ENCODE measurements at places on chromosomes 4 and X. TPM values are rescaled to one million over a fixed set of nuclear protein-coding genes. Genes with fewer than 3 reads are reported as not detected.

- DNase-seq, result no peak
These were observed 28.5 kb downstream of the TBCK start for GRCh38 chr4:106287353-106287969.

DNA sequence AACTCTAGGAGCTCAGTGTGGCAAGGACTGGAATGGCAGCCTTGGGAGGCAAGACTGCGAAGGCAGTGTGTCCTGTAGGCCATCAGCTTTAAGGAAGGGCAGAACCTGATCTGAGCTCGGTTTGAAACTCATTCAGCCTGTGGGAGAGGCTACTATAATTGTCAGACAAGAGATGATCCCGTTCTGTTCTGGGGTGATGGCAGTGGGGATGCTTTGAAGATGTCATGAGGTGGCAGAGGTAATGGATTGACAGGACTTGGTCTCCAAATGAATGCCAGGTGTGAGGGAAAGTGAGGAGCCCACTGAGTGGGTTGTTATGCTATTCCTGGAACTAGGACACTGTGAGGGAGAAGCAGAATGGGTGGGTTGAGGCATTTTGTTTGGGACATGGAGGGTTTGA, 144.9 kb downstream of the PJA1 start:
- no peak for DNase-seq

DNA sequence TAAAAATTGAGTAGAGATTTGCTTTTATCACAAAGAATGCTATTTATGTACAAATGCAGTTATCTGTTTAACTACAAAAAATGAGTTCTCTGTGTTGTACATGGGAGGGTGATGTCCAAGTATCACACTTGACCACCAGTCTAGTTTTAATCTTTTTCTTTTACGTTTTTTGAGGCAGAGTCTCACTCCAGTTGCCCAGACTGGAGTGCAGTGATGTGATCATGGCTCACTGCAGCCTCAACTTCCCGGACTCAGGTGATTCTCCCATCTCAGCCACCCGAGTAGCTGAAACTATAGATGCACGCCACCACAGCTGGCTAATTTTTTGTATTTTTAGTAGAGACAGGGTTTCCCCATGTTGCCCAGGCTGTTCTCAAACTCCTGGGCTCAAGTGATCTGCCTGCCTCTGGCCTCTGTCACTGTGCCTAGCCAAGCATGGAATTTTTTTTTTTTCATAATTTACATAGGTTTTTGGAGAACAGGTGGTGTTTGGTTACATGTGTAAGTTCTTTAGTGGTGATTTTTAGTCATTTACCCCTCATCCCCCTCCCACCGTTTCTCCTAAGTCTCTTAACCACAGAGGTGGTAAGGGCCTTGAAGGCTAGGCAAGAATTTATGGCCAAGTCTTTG, 47.9 kb upstream of the RPA4 start:
- no peak for DNase-seq

DNA sequence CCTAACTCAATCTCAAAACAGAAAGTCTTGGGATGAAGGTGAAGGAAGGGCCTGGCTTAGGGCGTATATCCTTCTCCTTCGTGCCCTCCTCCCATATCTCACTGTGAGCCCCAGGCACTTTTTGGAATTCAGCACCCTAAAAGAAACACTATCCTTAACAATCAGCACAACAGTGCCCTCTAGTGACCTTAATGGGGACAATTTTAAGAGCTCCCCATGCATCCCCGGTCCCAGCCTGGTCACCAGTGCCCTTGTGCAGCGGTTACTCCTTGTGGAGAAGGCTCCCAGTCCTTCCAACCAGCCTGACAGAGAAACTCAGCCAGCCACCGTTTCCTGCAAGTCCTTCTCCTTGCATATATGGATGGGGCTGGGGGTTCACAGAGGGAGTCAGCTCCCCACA, 4.2 kb downstream of the PAK3 start:
- no peak for DNase-seq

GRCh38 chr4:83552924-83553323, 17.0 kb downstream of the GPAT3 start:
- no peak for DNase-seq

GRCh38 chr4:40165916-40166315, 30.9 kb upstream of the RHOH start:
- no peak for DNase-seq

DNA sequence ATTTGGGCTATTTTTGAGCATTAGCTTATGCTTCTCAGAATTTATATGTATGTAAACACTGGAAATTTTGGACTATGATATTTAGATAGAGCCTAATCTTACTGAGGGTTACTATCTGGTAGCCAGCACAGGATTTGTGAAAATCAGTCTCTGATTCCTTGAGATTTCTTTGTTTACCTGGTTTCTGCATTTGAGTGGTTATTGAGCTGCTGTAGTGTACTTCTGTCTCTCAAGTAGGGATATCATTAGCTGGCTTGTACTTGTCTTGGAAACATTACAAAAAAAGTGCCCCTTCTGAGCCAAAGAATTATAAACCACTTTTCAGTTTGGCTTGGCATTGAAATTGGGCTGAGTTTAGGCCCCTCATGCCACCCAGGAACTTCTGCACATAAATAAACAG, 49.7 kb downstream of the TLL1 start:
- no peak for DNase-seq

DNA sequence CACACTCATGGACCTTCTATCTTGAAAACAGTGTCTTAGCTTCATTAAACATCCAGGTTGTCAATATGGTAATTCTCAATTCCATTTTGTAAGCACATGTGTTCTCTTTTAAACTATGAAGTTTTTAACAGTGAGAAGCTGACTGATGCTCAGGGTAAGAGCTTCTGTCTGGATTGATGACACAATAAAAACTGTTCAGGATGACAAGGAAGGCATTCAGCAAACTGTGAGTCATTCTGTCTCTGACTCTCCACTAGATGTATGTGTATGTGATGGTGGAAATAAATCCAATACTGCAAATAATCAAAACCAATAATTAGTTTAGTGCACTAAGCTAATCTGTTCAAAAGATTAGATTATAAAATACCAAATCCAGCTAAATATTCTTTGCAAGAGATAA, 115.3 kb upstream of the ARX start:
- DNase-seq, result no peak

- no peak for DNase-seq
These were observed 39.4 kb downstream of the LDB2 start for GRCh38 chr4:16859031-16859430.

DNA sequence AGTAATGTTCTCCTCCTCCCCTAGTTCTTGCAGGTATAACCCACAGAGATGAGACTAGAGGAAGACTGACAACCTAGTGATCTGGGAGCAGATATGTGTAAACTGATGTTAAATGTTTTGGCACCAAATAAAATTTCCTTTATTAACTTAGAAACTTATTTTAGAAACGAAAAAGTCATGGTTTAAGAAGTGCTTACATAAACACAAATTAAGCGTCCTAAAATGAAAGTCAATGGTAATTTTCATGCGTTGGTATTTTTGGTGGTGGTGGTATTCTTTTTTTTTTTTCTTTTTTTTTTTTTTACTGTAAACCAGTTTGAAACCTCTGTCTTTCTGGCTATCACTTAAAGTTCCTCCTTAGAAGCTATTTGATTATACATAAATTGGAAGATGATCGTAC, 1438.1 kb upstream of the TENM3 start:
- DNase-seq, result no peak

The TRIM61 gene
- 2.4 TPM for total RNA-seq

The SMIM31 gene
- total RNA-seq, result not detected

The GATA1 gene
- not detected for total RNA-seq

- no peak for DNase-seq
These were observed 65.9 kb upstream of the MAOA start for GRCh38 chrX:43590150-43590549.

- no peak for DNase-seq
These were observed 73.6 kb downstream of the MED28 start for GRCh38 chr4:17688011-17688441.

DNA sequence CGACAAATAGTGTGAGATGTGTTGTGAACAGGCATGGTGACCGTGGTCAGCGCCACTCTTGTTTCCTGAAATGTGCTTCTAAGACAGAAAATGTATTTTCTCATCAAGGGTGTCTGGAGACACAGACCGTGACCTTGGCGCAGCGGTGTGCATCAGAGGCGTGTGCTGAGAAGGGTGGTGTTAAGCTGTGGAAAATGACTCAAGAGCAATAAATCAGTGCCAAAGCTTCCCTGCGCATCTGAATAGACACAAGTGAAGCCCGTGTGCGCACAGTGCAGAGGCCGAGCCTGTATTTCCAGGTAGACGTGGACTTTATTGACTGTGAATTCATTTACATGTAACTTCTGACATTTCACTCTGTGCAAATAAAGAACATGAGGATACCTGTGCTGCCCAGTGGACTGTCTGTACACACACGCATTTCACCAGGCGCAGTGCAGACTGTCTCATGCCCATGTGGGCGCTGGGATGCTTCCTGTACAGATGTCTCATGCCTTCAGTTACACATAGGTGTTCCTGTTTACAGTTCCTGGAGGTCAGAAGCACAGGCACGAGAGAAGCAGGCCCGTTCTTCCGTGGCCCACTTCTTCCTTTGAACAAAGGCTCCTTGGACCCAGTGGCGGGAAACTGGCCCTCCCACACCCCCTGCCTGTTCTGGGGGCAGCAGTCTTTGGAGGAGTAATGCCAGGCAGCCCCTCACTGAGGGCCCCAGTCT, 31.9 kb downstream of the NSG1 start:
- DNase-seq, result no peak

DNA sequence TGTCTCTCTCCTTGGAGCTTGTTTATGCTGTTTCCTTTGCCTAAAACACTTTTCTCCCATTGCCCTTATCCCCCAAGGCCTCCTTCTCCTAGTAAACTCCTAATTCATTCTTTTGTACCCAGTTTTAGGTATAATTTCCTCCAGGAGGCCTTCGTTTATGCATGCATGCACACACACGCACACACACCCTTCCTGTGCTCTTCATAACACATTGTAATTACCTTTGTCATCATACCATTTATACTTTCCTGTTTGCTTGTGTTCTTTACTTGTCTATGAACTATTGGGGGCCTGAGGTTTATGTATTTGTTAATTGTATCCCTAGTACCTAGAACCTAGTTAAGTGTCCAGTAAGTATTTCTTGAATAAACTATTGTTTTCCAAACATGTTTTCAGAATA, 45.5 kb downstream of the XIAP start:
- DNase-seq, result no peak

- DNase-seq, result no peak
These were observed 19.6 kb upstream of the FAT1 start for GRCh38 chr4:186743261-186743660.

DNA sequence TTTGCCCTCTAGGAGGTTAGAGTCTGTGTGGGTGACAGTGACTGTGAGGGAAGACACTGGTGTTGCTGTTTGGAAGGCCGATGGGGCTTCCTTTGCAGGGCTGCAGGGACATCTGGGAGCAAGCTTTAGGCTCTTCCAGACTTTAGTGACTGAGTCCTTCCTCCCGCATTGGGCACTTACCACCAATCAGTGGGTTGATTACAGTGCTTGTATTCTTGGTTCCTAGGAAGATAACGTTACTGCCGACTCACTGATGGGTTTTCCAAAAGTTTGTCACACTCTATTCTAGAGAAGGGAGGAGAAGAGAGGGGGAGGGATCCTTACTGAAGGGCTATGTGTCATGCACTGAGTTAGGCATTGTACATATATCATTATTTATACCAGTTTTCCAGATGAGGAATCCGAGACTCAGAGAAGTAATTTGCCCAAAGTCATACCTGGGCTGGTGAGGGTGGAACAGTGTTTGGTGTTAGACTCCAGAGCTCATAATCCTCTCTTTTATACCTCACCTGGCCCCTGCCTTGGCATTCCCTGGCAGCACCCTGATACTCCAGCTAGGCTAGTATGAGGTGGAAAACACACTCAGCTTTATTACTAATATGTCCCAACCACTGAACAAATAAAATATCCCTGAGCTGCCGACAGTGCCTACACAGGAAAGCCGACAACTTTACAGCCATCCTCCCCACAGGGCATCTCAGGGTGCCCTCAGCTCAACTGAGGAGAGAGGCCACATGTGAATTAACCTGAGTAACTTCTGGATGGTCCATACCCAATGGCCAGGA, 3.8 kb downstream of the CHST7 start:
- no peak for DNase-seq

The FDCSP gene
- not detected for total RNA-seq

GRCh38 chr4:37322122-37322521, 77.6 kb downstream of the NWD2 start:
- no peak for DNase-seq

DNA sequence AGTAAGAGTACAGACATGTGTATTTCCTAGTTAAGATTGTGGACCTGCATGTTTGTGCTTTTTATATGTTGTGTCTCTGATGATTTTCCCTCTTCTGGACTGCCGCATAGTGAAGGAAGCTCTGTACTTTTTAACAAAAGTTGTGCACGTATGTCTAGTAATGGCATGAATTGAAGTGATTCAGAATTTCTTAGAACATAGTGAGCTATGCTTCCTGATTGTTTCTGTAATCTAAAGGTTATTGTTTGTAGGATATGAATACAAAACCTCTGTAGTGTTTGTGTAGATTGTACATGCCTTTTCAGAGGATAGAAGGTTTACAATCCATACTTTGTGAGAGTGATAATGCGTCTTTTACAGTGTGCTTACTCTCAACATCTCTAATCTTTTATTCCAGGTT, 37.0 kb upstream of the NUDT6 start:
- DNase-seq, result no peak

The PRDM8 gene
- 1.0 TPM for total RNA-seq

GRCh38 chr4:13493793-13494192, 9.7 kb upstream of the RAB28 start:
- no peak for DNase-seq

DNA sequence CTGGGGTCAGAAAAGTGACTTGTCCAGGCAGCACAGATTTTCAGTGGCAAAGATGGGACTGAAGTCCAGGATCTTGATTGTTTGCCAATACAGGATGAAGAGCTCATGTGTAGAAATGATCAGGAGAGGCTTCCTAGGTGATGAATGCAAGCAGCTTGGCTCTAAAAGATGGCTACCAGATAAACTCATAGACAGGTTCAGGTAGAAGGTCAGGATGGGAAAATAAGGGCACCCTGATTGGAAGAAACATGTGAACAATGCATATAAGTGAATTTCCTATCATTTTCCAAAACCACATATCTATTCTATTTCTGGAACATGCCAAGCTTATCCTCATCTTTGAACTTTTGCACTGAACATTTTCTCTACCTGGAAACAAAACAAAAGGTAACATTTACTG, 87.7 kb downstream of the FAM13A start:
- no peak for DNase-seq

DNA sequence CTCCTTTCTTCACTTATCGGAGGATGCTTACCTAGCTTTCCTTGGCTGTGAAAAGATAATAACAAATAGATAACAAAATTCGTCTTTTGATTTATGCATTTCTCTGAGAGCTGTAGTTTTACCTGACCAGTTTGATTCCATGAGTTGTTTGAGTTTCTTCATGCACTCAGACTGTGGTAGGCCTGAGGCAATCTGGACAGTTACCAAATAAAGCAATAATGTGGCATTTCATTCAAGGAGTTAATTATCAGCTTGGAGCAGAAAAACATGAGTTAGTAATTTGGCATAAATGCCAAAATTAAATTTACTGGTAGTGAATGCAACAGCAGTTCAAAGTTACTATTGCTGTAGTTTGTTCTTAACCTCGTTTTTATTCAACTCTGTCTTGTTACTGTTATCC, 53.5 kb downstream of the FABP2 start:
- DNase-seq, result no peak

The SPANXA2 gene
- total RNA-seq, result not detected

Data from left ventricle myocardium superior (tissue), 1 donor.